ENCODE measurements at places on chromosomes 2 and 18.

DNA sequence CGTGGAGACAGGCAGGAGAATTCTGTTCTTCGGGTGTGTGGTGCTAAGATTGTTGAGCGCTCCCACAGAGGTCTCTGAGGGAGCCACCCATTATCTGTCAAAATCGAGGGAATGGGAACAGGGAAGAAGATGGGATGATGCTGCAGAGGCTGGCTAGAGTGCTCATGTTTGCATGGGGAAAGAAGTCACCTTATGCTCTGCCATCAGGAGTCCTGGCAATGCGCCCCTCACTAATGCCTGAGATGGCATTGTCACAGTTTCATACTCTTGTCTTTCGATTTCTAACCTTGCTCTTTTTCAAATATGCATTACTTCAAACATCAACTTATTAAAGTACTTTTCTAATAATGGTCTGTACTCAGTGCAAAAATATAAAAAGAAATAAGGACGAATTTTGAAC is 463.3 kb upstream of the CELF4 start:
- DNase-seq: no peak

- DNase-seq: no peak
Observed at GRCh38 chr2:191171708-191172355, 21.0 kb upstream of the STAT4 start.

DNA sequence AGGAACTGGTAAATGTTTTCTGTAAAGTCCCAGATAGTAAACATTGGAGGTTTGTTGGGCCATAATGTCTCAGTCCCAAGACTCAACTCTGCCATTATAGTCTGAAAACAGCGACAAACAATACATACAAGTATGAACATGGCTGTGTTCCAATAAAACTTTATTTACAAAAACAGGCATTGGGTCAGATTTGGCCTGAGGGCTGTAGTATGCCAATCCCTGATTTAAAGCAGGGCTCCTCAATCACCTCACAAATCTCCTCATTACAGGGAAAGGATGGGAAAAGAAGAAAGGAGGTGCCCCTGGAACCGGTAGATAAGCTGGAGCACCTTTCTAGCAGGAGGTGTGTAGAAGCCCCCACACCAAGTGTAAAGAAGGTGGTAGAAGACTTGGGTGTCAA is 48.9 kb upstream of the UPP2 start:
- no peak for DNase-seq

DNA sequence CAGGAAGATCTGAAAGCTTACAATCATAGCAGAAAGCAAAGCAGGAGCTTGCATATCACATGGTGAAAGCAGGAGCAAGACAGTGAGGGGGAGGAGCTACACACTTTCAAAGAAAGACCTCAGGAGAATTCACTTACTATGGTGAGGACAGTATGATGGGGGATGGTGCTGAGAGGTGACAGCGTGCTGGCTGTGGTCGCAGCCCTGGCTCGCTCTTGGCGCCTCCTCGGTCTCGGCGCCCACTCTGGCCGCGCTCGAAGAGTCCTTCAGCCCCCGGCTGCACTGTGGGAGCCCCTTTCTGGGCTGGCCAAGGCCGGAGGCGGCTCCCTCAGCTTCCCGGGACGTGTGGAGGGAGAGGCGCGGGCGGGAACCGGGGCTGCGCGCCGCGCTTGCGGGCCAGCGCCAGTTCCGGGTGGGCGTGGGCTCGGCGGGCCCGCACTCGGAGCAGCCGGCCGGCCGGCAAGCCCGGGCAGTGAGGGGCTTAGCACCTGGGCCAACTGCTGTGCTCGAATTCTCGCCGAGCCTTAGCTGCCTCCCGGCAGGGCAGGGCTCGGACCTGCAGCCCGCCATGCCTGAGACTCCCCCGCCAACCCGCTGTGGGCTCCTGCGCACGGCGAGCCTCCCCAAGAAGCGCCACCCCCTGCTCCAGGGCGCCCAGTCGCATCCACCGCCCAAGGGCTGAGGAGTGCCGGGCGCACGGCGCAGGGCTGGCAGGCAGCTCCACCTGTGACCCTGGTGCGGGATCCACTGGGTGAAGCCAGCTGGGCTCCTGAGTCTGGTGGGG is 131.9 kb upstream of the SPATS2L start:
- no peak for DNase-seq

DNA sequence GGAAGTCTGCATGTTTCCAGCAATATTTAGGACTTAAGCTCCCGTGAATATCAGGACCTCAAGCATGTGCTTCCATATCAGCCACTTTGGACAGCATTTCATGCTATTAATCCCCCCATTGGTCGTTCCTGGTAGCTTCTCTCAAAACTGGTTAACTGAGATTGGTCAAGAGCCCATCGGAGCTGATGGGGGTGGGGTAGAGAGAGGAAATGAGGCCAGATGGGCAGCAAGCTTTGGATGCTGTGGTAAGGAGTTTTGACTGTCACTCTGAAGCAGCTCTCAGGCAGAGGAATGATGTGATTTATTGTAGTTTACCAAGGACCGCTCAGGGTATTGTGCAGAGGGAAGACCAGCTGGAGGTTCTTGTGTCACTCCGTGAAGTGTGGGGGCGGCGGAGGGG is 81.8 kb downstream of the FAM168B start:
- no peak for DNase-seq

DNA sequence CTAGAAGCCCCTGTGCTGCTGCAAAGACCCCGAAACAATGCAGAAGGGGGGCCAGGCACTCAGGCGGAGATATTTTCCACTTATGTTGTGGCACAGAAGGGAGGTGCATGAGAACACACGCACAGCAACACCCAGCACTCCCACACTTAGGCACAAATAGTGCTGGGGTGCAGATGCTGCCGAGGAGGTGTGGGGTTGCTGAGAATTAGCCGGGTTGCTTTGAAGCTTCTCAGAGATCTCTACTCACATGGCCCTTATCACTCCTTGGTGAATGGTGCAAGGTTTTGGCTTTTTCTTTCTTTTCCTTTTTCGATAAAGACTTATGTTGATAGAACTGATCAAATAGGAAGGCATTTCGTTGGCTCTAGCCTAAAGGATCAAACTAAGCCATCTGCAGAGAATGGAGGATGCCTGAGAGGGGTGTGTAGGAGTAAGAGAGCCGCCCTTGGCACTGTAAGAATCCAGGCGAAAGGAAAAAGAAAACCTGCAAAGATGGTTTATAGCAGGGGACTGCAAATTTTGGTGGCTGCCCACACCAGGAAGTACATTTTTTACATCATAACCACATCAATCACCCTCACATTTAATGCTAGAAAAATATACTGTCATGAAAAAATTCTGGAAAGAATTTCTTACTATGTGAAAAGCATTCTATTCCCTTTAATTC is 27.9 kb upstream of the FHL2 start:
- DNase-seq: no peak

DNA sequence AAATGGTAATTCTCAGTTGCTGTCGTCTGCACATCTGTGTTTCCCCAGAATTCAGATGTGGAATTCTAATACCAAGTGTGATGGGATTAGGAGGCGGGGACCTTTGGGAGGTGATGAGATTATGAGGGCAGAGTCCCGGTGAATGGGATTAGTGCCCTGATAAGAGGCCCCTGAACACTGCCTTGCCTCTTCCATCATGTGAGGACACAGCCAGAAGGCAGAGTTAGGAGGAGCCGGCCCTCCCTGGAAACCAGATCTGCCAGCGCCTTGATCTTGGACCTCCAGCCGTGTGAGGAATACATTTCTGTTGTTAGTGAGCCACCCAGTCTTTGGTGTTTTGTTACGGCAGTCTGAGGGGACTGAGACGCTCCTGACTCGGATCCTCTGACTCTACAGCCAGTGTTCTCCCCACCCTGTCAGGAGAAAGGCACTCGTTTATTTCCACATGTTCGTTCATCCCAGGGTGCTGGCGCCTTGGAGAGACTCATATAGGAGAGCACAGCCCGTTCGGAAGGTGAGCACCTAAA is 395.0 kb downstream of the ZNF516 start:
- no peak for DNase-seq

- DNase-seq: no peak
Observed at GRCh38 chr2:885230-886071, 65.2 kb upstream of the SNTG2 start.

GRCh38 chr2:217379807-217380206 is 519.9 kb upstream of the TNP1 start:
- no peak for DNase-seq

DNA sequence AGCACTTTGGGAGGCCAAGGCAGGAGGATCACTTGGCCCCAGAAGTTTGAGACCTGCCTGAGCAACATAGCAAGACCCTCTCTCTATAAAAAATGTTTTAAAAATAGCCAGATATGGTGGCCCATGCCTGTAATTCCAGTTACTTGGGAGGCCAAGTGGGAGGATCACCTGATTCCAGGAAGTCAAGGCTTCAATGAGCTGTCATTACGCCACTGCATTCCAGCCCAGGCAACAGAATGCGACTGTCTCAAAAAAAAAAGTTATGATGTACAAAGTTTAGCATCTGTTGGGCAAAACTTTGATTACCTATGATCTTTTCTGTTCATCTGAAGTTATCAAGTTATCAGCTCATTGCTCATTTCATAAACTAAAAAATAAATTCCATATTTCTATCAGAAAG is 504.1 kb upstream of the PKDCC start:
- DNase-seq: no peak

- no peak for DNase-seq
Observed at GRCh38 chr18:34153711-34154110, 71.0 kb downstream of the NOL4 start.

- no peak for DNase-seq
Observed at GRCh38 chr2:166154685-166155338, 27.0 kb upstream of the SCN1A start.

DNA sequence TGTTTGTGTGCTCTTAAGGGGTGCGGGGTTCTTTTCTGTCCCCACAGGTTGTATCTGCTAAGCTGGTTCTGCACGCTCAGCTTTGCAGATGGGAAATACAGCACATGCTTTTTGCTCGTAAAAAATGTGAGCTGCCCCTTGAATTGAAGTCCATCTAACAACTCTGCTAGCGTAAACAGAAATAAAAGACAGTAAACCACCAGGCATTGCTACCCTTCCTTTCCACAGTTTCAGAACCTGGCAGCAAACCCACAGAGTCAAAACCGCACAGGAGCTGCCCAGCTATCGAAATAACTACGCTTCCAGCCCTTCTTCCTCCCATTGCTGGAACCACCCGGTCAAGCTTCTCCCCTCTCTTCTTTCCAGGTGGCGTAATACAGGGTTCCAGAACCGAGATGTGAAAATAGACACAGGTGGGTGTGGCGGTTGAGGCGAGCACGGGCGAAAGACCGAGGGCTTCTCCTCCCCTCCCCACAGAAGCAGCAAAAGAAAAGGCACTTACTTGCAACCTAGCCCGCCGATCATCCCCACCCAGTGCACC is 479 bp downstream of the SCN9A start:
- DNase-seq: no peak

DNA sequence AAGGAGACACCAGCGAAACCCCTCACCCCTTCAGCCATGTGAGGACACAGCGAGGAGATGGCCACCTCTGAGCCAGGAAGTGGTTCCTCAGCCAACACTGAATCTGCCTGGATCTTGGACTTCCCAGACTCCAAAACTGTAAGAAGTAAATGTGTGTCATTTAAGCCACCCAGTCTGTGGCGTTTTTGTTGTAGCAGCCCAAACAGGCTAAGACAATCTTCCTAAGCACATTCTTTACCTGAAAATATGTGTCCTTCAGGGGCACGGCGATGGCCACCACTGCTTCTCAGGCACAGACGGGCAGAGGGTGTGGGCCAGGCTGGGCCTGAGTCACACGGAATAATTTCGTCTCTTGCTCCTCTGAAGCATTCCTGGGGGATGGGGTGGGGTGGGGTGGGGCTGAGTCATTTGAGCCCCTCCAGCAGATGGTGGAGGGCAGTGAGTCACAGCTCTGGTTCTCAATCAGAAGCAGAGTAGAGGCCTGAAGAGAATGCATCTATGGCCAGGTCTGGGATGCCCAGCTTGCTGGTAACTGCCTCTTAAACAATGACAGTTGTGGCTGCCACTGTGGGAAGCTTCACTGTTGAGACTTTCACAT is 142.4 kb downstream of the CAPN13 start:
- DNase-seq: no peak

DNA sequence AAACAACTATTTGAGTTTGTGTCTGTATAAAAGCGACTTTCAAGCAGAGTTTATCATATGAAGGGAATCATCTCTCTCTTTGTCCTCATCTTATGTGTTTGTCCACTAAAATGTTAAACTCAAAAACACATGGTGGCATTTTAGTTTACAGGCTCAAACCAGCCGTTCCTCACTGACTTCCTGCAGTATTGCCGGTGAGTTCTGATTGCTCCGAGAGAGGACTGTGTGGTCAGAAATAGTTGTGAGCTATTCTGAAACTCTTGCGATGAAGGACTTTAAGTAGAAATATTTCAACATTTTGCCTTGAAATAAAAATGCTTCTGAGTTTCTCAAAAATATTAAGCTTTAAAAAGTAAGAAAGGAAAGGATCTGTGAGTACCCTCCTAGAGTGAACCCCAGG is 163.2 kb upstream of the CAVIN2 start:
- no peak for DNase-seq

DNA sequence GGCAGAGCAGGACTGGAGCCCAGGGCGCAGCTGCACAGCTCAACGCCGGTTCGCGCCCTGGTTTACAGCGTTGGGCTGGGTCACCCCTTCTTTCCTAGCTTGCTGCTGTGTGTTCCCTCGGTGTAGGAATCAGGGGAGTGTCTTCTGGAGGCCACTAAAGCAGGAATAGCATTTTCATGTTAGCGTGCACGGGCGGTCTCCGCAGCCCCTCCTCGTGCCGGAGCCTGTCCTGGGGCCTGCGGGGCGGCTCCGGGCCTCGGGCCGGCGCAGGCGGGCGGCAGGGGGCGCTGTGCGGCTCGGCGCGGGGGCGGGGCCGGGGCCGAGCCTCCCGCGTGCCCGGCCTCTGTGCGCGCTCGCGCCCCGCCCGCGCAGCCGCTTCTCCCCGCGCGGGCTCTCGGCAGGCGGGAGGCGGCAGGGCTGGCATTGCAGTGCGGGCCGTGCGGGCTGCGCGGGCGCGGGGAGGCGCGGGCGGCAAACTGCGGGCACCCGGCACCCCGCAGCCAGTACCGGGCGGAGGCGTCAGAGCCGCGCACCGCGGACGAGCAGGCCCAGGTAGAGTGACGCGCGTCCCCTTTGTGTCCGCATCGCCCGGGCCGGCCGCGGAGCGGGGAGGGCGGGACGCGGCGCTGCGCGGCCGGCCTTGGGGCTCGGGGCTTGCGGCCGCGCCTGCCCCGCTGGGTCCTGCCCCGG is at the start of gene RNF144A:
Gene RNF144A, plus strand, starts transcription at position 342 of the 690 bp plus-strand sequence. CDS start 79,515 bp downstream, outside the sequence.
- peak; percentile 74 for DNase-seq
